Activated T-helper 1 cell treated with Interleukin-2 at 50 U/mL for 16 hours (primary cell): ENCODE measurements at places on chromosomes 3 and 15.

DNA sequence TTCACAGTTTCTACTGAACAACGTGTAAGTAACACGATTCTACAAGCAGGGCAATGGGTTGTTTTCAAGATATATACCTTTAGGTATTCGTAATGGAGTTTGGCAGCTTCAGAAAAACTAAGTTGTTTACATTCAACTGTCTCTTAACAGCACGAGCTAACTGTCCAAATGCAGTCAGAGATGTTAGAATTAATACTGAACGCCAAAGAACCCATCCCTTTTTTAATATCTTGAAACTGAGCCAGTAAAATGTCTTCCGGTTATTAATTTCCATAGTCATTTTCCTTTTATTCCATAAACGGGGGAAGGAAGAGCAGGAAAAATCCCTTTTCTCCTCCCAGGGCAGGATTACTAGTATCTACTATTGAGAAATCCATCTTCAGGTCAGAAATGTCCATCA is 129.0 kb upstream of the THBS1 start:
- DNase-seq = no peak

GRCh38 chr3:162998205-162998604 is 1501.6 kb downstream of the OTOL1 start:
- DNase-seq = no peak

DNA sequence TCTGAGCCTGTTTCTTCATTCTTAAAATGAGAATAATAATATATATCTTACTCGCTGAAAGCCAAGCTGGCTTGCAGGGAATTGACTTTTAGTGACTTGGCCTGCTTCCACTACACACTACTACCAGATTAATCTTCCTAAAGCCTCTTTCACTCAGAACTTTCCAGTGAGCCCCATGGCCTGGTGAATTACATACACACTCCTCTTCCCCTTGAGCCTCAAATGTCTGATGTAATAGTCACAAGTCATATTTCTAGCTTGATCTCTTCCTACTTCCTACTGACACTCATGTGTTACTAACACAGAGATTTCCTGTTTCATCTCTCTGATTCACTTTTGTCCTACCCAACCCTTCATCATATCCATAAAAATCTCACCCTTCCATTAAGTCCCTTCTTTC is 82.7 kb upstream of the SOX2 start:
- DNase-seq = no peak

- DNase-seq = no peak
Observed at GRCh38 chr15:67181221-67181639, 73.2 kb downstream of the AAGAB start.

DNA sequence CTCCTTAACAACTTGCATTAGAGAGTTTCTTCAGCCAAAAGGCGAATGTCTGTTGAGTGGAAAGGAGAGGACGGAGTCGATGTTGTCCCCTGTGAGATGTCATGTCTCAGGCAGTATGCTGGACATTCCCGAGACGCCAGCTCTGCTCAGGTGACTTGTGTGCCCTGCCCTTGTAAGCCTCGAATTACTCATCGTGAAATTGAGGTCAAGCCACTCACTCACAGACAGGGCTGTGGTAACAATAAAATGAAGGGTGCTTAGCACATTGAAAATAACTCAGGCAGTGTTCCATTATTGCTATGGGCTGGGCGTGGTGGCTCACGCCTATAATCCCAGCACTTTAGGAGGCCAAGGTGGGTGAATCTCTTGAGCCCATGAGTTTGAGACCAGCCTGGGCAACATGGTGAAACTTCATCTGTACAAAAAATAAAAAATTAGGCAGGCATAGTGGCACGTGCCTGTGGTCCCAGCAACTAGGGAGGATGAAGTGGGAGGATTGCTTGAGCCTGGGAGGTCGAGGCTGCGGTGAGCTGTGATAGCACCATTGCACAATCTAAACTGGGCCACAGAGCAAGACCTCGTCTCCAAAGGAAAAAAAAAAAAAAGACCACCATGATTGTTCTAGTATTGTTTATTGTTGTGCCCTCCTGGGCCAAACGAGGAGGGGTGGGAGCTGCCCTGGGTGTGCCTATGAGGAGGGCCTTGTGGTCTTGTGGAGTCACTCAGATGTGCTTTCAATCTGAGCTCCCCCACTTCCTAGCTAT is 214.4 kb downstream of the THSD4 start:
- DNase-seq = no peak

- DNase-seq = no peak
Observed at GRCh38 chr3:110165753-110166152, 828.4 kb upstream of the DPPA4 start.

GRCh38 chr3:30943206-30943605 is 48.7 kb upstream of the GADL1 start:
- DNase-seq = no peak

GRCh38 chr15:63357061-63357460 is 24.6 kb downstream of the CA12 start:
- no peak for DNase-seq

DNA sequence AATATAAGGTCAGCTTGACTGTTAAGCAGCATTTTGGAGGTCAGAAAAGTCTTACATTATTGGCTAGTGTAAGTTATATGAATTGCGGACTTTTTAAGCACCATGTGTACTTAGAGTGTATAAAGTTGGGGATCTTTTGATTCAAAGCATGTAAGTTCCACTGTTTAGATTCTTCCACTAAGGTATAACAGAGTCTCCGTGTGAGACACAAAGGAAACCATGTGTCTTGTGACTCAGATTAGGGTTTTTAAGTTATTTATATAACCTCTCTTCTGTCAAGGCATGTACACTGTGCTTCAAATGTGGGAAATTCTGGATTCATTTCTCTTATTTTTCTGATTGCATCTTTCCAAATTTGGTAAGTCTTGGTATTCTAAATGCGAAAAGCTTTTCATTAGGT is 143.5 kb upstream of the SOX2 start:
- no peak for DNase-seq

- DNase-seq = no peak
Observed at GRCh38 chr3:52593103-52593502, 56.7 kb downstream of the UQCC5 start.

GRCh38 chr3:104740874-104741379 is 625.8 kb upstream of the ALCAM start:
- DNase-seq = no peak

DNA sequence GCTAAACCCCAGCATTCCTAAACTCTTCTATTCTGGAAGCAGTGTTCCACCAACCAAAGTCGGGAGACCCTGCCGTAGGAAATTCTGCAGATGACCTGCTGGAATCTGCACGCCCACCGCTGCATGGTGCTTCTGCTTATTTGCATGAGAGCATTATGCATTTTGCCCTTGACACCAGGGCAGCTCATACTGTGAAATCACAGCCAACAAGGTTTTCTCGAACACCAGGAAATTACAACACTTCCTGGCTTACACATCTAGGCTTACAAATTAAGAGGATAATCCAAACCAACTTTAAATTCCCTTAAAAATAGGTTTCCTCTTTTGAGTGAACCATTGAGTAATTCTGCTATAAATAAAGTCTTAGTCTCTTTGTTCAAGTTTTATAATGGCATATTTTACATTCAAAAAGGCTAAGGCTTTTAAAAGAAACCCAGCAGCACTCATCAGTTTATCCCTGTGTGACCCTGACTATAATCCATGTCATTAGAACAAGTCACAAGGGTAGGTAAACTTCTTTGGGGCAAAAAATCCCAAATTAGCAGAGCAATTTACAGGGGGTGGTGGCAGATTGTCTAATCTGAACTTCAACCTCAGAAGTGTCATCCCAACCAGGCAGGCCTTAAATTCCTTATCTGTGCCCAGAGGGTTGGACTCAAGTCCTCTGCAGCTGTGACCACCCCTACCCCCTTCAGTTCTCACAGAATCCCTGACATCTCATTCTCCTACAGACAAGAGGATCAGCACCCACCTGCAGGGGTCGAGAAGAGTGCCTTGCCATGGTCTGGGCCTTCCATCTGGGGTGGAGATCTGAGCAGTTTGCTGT is 33.5 kb upstream of the RBP1 start:
- no peak for DNase-seq

DNA sequence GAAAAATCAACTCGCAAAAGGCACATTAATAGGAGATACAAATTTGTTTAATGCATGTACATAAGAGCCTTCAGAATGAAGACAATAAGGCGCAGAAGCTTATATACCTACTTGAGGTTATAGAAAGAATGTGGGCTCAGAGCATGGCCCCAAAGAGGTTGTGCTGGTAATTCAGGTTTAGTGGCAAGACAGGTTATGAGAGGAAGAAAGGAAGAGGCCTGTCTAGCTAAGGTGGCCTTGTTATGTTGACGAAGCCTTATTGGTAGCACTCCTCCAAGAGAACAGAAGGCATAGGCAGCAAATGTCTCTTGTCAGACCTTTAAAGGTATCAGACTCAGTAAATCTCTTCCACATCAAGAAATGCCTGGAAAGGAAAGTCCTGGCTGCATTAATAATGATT is 290.8 kb downstream of the MCTP2 start:
- no peak for DNase-seq

DNA sequence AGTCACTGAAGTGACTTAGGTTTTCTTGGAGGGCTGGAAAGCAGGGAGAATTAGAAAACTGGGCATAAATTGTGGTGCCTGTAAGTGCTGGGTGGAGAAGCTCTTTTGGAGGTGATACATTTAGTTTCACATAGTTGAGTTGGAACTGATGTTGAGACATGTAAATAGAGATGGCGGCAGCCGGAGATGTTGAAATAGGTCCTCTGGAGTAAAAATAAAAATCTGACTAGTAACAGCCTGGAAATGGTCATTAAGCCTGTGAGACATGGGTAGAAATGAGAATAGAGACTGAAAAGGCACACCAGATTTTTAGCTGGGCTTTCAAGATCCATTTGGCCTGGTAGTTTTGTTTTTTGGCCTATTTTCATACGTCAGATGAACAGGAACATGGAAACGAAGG is 2.9 kb upstream of the NIT2 start:
- DNase-seq = no peak

DNA sequence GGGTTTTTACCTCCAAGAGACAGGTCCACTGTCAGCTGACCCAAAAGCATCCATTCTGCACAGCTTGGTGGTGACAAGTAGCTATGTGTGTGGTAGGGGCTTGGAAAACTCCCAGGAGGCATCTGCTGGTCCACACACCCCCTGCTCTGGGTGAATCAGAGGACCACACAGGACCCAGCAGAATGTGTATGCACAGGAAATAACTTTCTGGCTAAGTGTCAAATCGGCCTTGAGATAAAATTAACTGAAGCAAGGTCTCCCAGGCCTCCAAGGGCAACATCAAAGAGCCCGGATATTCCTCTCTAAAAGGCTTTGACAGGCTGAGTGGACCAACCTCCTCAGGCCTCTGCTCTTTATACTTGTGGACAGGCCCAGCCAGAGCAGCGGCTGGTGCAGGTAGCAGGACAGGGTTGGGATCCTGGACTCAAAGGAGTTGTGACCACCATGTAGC is 66.5 kb downstream of the CTNNB1 start:
- no peak for DNase-seq

- DNase-seq = no peak
Observed at GRCh38 chr15:97761110-97761509, 199.4 kb upstream of the ARRDC4 start.

DNA sequence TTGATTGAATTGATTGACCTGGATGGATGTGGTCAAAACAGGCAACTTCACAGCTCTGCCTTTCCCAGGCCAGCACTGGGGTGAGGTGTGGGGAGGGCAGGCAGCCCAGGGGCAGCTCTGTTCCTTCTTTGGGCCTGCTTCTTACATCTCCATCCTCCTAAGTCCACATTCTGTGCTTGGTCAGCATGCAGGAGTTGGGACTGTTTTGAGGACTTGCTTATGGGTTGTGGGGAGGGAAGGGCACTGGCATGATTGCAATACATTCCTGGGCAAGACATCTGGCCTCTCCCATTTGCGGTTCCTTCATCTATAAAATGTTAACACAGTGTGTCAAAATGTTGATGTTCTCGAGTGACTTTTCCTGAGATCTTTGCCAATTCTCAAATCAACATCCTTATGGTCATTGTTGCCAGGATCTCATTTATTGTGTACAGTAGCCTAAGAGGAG is 84.1 kb downstream of the ST6GAL1 start:
- DNase-seq = no peak

- DNase-seq = no peak
Observed at GRCh38 chr15:77542491-77543001, 90.2 kb downstream of the LINGO1 start.

- no peak for DNase-seq
Observed at GRCh38 chr3:192653862-192654261, 73.5 kb downstream of the FGF12 start.

DNA sequence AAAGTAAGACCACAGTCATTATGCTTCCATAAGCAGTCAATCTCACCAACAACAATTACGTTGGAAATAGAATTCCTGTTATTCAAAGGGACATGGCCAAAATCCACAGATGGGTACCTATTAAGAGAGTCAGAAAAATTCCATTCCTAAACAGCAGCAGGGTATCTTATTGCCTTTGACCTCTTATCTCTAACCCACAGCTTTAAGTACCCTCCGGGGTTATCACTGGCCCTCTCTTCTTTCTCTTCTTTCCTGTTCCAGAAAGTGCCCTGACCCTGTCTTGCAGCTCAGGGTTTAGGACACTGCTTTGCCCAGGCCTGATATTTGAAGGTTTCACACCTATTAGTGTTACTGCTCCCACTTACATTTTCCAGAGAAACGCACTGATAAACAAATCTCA is 428.7 kb downstream of the TBC1D5 start:
- no peak for DNase-seq

DNA sequence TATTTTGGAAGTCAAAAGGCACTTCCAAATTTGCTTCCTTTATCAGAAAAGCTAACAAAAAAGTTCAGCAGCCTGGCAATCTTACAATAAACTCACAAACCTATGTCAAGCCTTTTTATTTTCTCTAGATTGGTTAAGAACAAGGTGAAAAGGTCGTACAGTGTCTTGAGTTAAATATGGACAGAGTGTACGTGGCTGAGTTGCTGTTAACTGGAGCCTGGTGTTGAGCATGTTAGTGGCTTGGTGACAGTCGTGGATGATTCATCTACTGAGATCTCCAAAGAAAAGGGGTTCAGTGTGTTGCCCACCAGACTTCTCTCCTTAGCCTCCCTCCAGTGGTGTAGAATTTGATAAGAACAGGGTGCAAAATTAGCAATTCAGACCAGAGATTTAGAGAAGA is 89.7 kb downstream of the SSR3 start:
- DNase-seq = no peak

DNA sequence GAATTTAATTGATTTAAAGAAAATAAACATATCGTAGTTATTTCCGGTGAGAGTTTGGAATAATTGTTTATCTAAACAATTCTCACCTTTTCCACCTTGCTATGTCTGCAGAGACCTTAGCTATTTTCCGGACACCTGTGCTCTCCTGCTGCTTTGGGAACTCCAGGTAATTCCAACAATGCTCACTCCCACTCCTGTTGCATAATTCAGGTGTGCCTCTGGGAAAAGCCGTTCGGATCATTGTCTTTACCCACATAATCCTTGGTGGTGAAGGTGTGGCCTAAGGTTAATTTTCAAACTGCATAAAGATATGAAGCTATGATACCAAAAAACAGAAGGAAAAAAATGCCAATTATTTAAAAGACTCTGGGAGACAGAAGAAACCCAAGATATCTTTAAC is 59.4 kb downstream of the LDHAL6B start:
- DNase-seq = no peak
